NCI-H2107 (cell line): ENCODE measurements at places on chromosomes 7 and 10.

DNA sequence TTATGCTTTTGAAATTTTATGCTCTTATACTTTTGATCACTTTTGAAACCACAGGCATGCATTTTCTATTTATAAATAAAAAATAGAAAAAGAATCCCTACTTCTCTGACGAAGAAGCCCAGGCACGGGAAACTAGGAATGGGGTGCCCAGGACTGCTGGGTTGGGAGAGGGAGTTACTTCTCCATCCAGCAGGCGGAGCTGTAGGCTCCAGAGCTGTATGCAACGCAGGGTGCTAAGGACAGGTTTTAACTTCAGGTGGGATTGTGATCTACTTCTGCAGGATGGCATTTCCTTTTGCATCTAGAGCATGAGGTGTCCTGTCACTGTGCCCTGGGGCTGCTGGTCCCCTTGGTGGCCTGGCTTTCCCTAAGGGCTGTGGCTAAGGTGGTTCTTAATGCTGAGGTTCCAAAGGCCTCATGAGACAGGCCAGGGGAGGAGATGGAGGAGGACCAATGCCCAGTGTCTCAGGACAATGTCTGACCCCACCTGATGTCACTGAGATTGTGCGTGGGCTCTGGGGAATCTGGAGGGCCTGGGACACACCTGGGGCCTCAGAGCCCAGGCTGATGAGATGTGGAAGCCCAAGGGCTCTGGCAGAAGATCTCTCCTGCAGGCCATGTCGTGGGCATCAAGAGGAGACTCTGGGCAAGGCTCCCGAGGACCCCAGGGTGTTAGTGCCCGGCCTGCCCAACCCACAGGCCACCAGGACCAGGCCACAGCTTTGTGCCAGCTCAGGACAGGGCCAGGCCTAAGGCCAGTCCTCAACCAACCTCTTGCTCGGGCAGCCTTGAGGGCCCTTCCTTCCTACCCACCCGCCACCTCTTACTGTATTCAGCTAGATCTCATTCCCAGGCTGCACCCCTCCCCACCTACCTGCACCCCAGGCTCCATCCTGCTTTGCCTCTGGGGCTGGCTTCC, 507 bp downstream of the CCDC201 start:
- DNase-seq = no peak

DNA sequence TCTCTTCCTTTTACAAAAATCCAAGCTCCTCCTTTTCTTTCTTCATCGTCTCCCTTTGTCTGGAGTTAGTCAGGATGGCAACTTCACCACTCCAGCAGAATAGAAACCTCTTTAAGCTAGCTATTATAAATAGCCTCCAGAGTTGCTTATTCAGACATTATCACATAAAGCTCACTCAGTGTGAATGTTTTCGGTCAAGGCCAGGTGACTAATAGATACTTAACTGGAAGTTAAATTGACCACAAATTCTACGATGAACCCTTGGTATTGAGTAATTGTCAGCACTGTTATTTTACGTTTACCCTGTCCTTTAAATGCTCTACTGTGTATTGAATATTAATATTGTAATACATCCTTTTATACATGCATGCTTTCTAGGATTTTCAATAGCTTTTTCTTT, 340.4 kb downstream of the OTUD1 start:
- no peak for DNase-seq

DNA sequence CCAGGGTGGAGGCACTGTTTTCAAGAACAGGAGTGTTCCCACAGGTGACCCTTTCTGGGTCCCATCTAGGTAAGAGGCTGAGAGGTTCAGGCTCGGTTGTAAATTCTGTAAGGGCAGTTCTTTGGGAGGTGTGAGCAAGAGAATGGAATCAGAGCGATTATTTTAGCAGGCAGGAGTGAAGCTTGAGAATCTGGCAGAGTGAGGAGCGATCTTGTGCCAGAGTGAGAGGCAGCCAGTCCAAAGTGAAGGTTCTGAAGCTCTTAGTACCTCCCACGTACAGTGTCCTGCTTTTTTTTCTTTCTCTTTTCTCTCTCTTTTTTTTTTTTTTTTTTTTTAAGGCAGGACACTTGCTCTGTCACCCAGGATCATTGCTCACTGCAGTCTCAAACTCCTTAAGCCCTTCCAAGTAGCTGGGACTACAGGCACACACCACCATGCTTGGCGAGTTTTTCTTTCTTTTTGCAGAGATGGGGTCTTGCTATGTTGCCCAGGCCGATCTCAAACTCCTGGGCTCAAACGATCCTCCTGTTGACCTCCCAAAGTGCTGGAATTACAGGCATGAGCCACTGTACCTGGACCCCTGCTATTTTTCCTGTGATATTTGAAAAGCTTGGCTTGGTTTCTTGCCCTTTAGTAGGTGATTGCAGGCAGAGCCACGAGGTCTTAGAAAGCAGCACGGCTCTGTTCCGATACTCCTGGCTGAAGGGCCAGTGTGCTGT, 10.9 kb downstream of the POR start:
- no peak for DNase-seq

DNA sequence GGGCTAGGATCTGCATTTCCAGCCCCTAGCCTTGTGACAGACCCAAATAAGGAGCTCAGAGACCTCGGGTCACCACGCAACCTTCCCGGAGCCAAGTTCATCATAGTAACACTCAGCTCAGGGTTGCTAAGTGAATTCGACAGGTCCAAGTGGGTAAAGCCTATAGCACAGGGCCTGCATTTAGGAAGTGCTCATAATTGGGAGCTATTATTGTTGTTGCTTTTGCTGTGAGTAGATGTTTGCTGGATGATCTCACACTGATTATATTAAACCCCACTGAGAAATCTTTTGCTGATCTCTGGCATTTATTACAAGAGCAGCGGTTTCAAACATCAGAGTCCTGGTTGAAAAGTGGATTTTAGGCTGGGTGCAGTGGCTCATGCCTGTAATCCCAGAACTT, 20.3 kb upstream of the SAR1A start:
- DNase-seq = no peak

GRCh38 chr10:95431900-95432342, 129.2 kb downstream of the SORBS1 start:
- no peak for DNase-seq

DNA sequence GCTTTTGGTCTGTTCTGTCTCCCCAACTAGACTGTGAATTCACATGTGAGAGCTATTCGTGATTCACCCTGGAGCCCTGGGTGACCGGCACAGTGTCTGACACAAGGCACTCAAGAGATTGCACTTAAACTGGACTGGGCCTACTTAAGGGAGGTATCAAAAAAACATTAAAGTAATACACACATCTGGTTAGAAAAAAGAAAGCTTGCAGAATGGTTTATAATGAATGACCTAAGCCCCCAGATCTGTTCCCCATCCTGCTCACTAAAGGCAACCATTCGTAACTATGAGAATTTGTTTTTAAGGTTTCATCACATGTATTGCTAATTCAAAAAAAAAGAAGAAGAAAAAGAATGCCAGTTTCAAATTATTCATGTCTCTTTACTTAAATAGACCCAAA, 74.5 kb downstream of the DGKI start:
- no peak for DNase-seq
